Uterus (tissue), 4 donors: ENCODE measurements at places on chromosomes 13 and 19. TPM values are rescaled to one million over a fixed set of nuclear protein-coding genes. Genes with fewer than 3 reads are reported as not detected.

DNA sequence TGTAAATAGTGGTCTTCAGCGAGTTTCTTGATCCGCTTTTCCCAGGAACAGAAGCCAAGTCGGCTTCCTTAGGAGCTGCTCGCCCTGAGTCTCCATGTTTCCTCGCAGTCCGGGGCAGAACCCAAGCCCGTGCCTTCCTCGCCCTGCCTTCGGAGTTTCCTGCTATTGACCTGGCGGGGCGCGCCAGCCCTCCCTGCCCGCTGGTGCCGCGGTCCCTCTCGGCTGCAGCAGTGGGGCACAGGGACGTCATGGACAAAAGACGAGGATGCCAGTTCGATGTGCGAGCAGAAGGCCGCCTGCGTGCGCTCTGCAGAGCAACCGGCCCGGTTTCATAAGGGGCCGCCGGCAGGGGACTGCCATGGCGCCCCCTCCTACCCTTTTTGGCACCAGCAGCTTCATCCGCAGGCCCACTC, 156.6 kb downstream of the TM9SF2 start:
- DNase-seq: peak; percentile 17

DNA sequence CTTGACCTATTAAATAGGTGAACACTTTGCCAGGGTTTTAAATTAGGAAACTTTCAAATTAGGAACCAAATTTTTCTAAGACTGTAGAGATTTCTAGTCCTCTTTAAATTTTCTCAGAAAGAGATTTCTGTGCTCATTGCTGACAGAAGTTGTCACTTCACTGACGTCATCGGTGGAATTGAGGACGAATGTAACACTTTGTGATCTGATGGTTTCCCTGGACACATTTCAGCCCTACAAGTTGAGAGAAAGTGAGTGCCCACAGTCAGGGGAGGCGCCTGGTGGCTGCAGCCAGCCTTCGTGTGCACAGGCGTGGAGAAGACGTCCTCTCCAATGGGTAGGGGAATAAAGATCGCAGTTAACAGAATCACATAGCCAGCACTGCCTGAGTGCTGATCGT, 396.5 kb upstream of the TSHZ3 start:
- DNase-seq: no peak

- DNase-seq: no peak
These were observed 5.0 kb downstream of the PTOV1 start for GRCh38 chr19:49855676-49856573.

GRCh38 chr13:21800837-21801616, 130.2 kb downstream of the FGF9 start:
- no peak for DNase-seq

DNA sequence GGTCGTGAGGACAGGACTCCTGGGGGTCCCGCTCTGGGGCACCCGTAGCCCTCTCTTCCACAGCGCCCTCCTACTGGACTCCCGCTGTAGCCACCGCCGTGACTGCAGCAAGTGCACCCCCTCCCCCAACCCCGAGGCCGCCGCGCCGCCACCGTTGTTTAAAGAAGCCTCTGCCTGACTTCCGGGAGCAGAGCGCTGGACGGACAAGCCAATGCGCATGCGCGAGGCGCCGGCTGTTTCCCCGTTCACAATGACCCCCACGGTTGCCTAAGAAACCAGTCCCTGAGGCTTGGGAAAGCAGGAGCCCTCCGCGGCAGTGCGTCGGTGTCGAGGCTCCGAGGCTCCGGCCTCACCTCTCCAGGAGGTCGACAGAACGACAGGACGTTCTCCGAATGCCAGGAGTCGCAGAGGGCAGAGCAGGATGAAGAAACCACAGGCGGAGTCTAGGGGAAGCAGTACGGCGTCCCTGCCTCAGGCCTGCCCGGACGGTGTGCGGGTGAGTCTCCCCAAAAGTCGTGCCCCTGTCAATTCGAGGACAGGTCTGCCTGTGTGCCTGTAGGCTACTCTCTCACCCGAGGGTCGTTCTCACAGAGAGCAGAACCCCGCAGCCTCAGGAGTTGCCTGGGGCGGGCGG, 70.5 kb upstream of the ZNF420 start:
- no peak for DNase-seq

DNA sequence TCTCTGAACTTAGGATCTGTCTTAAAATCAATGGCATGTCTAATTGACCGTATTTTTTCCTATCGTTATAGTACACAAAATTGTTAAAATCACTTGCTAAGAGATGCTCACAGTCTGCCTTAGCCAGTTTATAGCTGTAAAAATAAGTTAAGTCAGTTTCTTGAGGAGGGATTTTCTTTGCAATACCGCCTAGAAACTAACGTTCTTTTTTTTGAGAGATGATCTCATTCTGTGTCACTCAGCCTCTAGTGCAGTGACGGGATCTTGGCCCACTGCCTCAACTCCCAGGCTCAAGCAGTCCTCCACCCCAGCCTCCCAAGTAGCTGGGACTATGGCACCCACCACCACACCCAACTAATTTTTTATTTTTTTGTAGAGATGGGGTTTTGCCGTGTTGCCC, 4.4 kb downstream of the CKAP2 start:
- DNase-seq: no peak

- no peak for DNase-seq
These were observed 43.0 kb downstream of the CACNA1A start for GRCh38 chr19:13463296-13463695.

DNA sequence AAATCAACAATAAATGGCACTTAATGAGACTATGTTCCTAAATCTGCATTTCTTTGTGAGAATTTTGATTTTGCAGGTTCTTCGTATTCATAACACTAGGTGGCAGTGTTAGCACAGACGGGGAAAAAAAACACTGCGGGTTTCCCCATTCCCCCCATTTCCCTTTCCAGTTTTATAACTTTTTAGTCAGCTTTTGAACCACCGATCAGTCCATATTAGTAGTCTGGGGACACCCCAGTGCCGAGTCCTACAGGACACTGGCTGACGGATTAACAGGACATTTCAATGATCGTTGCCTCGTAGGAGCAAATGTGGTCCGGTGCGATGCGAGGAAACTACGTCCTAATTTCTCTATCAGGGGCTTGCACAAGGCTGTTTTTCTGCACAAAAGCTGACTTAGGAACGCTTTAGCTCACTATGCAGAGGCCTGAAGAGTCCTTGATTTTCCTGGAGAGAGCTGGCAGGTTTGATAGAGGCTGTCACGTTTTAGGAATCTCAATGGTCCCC, 234.3 kb downstream of the LMO7 start:
- no peak for DNase-seq

DNA sequence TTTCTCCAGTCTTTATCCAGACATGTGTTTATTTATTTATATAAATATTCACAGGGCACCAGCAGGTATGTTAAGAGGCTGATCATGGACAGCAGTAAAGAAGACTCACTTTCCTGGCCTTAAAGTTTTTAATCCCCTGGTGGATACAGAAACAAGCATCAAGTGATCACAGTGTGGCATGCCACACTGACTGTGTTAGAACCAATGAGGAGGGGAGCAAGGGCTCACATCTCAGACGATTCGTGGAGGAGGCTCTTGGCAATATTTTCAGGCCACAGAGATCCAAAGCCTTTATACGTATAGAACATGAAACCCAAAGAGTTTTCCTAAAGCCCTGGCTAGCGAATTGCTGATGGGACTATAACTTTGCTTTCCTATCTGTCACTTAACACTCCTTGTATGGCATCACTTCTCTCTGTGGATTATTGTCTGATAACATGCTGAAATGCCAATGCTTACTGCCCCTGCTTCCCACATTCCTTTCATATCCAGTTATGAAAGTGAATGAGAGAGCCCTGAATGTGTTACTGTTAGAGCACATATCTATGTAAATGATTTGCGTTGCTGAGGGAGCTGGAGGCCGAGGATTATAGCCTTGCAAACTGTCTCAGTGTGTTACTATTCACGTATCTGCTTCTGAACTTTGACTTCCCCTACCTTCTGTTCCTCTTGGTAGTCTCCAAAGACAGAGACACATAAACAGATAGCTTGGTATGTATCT, 37.6 kb downstream of the POLR1D start:
- DNase-seq: no peak

DNA sequence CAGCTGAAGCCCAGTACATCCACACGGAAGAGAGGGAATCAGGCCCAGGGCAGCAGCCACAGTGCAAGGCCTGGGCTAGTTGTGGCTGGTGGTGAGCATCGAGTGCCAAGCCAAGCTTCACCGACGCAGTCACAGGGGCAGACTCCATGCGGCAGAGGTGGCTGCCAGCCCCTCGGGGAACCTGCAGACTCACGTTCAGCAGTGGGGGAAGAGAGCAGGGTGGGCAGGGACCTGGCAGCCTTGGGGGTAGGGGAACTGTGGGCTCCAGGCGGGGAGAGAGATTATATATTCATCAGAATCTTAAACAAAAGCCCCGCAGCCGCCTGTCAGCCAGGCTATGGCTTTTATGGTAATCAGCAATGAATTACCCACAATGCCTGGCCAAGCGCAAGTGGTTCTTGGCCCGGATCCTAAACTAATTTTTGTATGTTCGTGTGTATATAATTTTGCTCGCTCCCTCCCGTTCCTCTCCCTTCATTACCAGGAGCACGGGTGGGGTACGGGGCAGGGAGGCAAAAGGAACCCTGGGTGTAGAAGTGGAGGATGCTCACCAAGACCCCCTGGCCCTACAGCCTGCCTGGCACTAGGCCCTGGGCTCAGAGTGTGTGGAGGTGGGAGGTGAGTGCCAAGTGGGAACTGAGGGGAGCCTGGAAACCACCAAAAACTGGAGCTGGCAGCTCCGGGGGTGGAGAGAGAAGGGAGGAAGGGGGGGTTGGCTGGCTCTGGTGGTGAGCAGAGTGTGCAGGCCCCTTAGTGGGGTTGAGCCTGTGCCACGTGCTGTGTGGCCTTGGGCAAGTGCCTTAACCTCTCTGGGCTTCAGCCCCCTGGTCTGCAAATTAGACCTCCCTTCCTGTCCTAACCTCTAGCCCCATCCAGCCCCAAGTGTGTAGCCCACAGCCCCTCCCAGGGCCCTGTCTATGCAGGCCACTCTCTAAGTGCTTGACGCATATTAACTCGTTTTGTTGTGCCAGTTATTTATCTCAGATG, 31.9 kb downstream of the PTPRS start:
- DNase-seq: peak; percentile 76

DNA sequence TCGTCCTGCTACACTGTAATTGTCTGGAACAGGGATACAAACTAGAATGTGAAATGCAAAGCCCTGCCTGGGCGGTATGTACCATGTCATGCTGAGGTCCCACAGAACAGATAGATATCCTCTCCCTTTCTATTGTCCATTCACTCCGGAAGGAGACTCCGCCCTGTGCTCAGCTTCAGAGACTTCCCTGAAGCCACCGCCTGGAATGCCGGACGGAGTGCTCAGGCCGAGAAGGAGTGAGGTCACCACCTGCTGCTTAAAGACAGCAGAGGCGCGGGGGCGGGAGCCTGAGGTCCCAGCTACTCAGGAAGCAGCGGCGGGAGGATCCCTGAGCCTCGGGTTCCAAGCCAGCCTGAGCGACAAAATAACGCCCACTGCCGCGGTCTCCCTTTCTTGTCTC, 890 bp upstream of the ZNF611 start:
- DNase-seq: peak; percentile 75

DNA sequence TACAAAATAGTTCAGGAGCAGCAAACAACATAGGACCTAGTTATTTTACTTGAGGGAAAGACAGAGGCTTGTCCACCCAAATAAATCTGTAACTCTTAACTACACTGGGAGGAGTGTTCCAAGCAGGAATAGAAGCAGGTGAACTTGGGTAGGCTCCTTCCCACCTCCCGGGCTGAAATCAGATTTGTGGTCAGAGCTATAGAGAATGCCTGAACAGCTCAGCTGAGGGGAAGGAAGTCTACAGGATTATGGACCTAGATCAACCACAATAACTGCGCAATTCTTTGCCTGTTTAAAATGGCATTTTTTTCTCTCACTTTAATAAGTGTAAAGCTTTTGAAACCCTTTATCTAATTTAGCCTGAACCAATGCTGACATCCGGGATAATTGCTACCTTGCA, 73.5 kb upstream of the IRS2 start:
- DNase-seq: no peak

GRCh38 chr13:19685437-19685836, 52.0 kb downstream of the MPHOSPH8 start:
- DNase-seq: no peak

DNA sequence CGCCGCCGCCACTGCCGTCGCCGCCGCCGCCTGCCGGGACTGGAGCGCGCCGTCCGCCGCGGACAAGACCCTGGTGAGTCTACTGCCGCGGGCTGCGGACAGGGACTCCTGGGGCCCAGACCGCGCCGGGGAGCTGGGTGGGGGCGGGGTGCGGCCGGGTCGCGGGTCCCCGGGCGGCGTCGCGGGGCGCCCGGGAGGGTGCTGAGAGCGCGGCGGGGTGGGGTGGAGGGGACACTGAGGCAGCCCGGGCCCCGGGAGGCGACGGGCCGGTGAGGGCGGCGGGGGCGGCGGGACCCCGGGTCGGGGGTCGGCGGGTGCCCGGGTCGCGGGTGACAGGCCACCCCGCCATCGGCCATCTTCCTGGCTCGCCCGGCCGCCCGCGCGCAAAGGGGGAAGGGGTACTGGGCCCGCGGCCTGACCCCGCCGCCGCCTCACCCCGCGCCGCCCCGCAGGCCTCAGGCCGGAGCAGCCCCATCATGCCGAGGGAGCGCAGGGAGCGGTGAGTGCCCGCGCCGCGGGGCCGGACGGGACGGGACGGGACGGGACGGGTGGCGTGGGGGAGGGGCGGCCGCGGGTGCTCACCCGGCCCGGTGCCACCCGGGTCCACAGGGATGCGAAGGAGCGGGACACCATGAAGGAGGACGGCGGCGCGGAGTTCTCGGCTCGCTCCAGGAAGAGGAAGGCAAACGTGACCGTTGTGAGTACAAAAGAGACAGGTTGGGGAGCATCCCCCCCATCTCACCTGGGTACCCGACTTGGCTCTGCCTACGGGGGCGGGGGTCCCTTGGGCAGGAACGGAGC, 489 bp downstream of the CCNE1 start:
- DNase-seq: no peak

DNA sequence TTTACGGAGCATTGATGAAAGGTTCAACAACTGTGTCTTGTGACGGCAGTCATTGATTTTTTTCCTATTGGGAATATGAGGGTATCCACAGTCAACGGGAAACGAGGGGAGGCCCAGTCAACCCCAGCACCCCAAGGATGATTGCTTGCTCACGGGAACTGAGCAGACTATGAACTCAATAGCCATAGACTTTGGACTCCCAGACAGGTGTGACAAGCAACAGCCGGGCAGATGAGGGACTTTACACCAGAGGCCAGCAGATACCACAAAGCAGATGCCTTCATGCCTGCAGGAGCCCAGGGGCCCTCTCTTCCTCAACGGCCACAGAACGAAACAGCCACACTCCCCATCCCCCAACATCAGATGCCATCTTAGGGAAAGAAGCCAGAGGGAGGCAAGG, 80.3 kb upstream of the FLT1 start:
- no peak for DNase-seq

GRCh38 chr19:30029721-30030510, 87.9 kb downstream of the URI1 start:
- DNase-seq: no peak

DNA sequence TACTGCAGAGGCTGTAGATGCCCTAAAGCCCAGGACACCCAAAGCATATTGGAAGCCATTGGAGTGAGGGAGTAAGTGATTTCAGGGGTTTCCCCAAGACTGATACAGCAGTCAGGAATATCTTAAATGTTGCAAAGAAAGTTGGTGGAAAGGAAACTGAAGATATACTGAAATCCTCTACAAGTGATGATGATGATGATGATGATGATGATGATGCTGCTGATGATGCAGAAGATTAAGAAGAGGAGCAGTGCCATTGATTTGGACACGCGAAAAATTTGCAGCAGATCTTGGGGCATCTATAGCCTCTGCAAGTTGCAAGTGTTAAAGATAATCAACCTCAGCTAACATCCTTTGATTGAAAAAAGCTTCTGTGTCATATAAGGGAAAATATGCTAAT, 23.8 kb downstream of the ZNF44 start:
- DNase-seq: no peak

EID2B gene
- total RNA-seq: 6.6 TPM

TPRX1 gene
- total RNA-seq: not detected

MBD3L2 gene
- not detected for total RNA-seq

KXD1 gene
- total RNA-seq: 87.6 TPM

HIPK4 gene
- not detected for total RNA-seq
